ENCODE measurements at places on chromosomes 4 and X. TPM values are rescaled to one million over a fixed set of nuclear protein-coding genes. Genes with fewer than 3 reads are reported as not detected.

- no peak for DNase-seq
These were observed 52.7 kb downstream of the SPINK2 start for GRCh38 chr4:56768763-56769162.

GRCh38 chrX:48677516-48677915, 6.1 kb upstream of the WAS start:
- DNase-seq, result no peak

- no peak for DNase-seq
These were observed 824.5 kb upstream of the HTR2C start for GRCh38 chrX:113759422-113759821.

UVSSA gene
- 42.9 TPM for total RNA-seq

- DNase-seq, result peak; percentile 55
These were observed 24.8 kb downstream of the ZFYVE28 start for GRCh38 chr4:2393353-2394270.

- DNase-seq, result no peak
These were observed 79.2 kb upstream of the HS3ST1 start for GRCh38 chr4:11507920-11508319.

GRCh38 chrX:64427281-64427680, 32.0 kb upstream of the MTMR8 start:
- DNase-seq, result no peak

- DNase-seq, result no peak
These were observed 26.3 kb downstream of the FLNA start for GRCh38 chrX:154348114-154348531.

- DNase-seq, result no peak
These were observed 1000.7 kb downstream of the STIM2 start for GRCh38 chr4:27861381-27861787.

DNA sequence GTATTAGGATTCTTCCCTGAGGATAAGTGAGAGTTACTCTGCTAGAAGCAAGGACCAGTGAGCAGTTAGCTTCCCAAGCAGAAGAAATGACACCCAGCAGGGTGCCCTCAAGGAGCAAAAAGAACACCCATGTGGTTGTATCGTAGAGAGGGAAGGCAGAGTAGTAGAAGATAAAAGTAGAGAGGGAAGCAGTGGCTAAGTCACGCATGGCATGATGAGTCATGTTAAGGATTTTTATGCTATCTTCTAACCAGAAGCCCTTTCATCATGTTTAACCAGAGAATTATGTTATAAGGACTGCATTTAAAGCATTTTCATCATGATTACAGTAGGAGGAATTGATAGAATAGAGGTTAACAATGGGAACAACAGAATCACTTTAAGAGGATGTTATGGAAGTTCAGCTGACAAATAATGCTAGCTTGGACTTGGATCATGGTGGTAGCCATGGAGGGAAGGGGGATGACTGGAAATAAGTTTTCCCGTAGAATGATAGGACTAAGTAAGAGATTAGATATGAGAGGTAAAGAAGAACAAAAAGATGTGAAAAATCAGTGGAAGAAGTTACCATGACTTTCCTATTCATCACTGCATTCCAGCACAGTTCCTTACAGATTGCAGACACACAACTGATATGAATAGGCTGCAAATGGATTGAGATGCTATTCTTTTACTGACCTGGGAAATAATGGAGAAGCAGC, 383.5 kb upstream of the INTU start:
- DNase-seq, result no peak

GRCh38 chrX:37802028-37802427, 22.2 kb downstream of the CYBB start:
- DNase-seq, result no peak

TBC1D8B gene
- 0.17 TPM for total RNA-seq

DNA sequence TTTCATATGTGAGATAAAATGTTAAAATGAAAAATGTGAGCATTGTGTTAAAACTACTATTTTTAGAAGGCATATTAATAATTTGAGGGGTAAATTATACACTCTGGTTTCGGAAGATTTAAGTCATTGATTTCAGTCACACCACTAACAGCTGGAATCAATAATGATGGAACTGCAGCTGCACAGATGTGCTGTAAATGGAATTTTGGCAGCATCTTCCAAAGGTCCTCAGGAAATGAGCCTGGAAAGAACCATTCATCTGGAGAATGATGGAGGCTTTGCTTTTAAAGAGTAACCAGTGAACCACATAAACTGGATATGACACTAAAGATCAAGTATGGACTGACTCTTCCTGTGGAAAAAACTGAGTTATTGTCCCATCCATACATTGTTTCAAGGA, 759.0 kb upstream of the EPHA5 start:
- no peak for DNase-seq

DNA sequence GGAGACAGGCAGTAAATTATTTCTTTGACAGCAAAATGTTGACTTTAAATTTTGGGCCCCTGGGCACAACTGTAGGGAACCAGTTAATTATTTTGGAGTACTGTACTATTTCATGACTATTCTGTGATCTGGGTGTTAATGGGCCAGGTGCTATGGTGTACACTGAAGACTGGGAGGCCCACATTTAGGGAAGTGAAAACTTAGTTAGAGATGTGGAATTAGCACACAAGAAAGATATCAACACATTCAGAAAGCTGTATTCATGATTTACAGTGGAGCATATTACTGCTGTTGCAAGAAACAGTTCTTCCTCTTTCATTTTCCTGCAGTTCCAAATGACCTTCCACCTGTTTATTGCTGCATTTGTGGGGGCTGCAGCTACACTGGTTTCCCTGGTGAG, 12.4 kb downstream of the PLP1 start:
- DNase-seq, result no peak

DNA sequence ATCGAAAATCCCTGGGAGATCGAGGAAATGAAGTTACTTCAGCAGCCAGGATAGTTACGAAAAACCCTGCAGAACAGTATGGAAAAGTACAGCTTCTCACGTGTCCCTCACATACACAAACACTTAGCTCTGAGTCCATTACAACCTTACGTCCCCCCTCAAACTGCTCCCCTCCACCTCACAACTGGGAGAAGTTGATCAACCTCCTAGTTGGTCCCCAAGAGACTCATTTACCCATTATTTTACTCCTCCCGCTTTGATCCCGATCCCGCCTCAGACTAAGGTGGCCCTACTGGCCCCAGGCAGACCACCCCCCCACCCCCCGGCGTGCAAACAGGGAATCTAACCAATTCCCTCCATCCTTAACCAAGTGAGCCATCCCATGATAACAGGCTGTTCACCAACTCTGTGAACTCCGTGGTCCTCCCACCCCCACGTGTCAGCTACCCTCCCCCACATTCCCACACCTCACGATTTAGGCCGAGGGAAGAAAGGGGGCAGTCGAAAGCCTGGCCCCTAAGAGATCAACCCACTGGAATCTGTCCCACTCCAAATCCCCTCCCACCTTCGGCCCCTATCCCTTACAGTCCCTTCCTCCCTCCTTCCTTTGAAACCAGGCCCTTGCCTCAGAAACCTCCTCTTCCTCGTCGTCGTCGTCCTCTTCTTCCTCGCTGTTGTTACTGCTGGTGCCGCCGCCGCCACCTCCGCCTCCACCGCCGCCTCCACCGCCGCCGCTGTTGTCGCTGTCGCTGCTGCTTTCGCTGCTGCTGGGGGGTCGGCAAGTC, 755 bp downstream of the ANKRD17 start:
- DNase-seq, result peak; percentile 40

- no peak for DNase-seq
These were observed 337.0 kb upstream of the DDX53 start for GRCh38 chrX:22662776-22663175.

- DNase-seq, result no peak
These were observed 560.7 kb upstream of the TENM3 start for GRCh38 chr4:181682367-181683047.

WNK3 gene
- total RNA-seq, result not detected

- no peak for DNase-seq
These were observed 13.8 kb upstream of the ADAMTS3 start for GRCh38 chr4:72582853-72583252.

DNA sequence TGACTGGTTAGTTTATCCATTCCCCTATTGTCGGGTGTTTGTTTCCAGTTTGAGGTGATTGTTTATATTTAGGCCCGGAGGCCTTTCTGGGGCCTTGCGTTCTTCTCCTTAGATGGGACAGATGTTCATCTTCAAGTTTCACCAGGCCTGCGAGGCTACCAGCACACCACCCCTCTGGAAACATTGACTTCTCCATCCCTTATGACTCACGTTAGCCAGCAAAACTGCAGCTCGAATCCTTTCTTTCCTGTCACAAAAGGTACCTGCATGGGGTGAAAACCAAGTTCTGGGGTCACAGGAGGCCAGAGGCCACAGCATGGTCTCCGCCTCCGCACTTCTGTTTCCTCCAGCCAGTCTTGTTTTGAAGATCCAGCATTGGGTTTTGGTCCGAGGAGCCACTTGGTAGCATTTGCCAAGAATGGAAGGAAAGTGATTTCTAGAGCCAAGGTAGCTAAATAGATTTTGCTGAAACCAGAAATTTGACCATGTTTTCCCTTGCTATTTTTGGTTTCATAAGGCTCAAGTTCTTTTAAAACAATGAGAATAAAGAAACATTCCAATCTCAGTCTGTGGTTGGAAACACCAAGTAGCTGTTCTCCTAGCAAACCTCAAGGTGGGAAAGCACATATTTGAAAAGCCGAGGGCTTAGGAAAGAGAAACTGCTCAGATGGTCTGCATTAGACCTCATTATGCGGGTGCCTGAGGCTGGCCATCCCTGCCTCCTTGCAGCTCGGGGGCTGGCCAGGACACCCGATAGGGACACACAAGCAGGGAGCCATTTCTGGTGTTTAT, 5.6 kb downstream of the NYX start:
- DNase-seq, result no peak

MAGEC2 gene
- total RNA-seq, result not detected

ARHGEF6 gene
- total RNA-seq, result 87.8 TPM

Data from CD4-positive, CD25-positive, alpha-beta regulatory T cell (primary cell).